Urinary bladder (tissue), 4 donors: ENCODE measurements at places on chromosomes 4 and X. TPM values are rescaled to one million over a fixed set of nuclear protein-coding genes. Genes with fewer than 3 reads are reported as not detected.

DNA sequence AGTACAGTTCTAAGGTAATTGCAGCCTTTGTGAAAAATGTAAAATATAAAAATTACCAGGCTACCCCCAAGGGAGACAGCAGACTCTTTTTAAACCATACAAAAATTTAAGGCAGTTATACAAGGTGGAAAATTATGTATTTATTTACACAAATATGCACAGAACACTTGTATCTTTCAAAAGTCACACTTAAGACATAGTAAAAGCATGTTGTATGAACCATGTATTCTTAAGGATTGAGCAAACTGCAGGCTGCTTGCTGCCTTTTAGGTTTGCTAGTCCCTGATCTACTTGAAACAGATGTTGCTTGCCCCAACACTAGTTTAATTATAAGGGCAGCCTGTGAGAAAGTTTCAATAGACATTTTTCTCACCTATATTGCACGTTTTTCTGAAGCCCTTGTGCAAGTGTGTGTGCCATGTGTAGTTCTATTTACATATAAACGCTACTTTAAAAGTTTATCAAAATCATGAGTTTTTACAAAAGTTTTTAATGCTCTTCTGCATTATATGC is 72.8 kb downstream of the PRSS12 start:
- DNase-seq, result no peak

- DNase-seq, result no peak
Measured at GRCh38 chrX:23822841-23823240, 39.9 kb downstream of the SAT1 start.

- DNase-seq, result no peak
Measured at GRCh38 chr4:40121515-40121914, 64.9 kb downstream of the N4BP2 start.

DNA sequence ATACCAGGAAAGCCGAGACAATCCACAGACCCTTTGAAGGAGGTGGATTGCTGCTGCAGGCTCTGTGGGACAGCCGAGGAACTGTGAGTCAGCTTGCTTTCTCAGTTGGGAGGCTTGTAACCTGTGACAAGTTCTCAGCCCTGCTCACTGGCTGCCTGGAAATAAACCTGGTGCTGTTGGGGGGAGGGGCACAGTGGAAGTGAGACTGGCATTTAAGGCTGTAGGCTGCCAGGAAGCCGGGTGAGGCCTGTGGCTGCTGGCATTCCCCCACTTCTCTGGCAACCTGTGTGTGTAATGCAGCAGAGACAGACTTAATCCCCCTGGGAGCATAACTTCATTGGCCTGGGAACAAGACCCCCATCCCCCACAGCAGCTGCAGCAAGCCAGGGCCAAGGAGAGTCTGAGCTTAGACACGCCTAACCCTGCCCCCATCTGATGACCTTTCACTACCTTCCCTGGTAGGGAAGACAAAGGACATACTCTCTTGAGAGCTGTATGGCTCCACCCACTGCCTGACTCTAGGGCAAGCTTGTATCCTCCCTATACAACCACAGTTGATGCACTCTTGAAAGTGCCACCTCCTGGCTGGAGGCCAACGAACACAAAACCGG is 64.1 kb downstream of the ALPK1 start:
- DNase-seq, result no peak

DNA sequence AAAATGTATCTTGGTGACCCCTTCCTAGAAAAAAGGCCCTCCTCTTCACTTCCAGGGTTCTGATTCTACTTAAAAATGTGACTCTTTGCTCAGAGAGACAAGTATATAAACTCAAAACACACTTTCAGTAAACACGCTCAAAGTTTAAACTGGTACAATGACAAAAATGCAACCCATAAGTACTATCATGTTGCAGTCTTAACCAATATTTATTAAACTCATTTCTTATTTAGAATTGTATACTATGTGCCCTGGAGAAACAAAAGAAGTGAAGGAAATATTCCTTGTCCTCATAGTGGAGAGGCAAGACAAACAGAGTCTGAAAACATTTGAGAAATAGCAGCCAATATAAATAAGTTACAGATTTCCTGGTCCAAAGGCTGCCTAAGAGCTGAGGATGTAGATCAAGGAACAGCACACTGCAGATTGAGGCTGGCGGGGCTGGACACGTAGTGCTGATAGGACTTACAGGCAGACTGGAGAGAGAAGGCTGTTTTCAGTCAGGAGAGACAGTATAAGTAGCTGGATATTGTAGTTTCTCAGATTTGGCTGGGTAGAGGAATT is 39.1 kb upstream of the ANXA3 start:
- no peak for DNase-seq

- DNase-seq, result no peak
Measured at GRCh38 chr4:125387770-125388169, 73.0 kb downstream of the FAT4 start.

DNA sequence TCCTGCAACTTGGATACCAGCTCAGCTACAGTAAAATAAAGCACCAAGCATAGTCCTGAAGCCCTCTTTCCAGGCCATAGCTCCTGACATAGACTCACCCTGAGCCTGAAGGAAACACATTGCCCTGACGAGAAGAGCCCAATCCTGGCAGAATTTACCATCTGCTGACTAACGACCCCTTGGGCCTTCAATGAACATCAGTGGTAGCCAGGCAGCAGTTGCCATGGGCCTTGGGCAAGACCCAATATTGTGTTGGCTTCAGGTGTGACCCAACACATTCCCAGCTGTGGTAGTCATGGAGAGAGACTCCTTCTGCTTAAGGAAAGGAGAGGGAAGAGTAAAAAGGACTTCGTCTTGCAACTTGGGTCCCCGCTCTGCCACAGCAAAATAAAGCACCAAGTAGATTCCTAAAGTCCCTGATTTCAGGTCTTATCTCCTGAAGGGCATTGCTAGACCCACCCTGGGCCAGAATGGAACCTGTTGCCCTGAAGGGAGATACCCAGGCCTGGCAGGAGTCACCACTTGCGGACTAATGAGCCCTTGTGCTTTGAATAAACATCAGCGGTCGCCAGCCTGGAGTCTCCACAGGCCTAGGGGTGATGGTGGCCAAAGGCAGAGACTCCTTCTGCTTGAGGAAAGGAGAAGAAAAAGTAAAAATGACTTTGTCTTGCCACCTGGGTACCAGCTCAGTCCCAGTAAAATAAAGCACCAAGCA is 902.6 kb downstream of the C4orf33 start:
- DNase-seq, result no peak

- DNase-seq, result no peak
Measured at GRCh38 chr4:92047209-92047875, 256.4 kb upstream of the GRID2 start.

DMD gene
- 257 TPM for total RNA-seq

MGARP gene
- 1.1 TPM for total RNA-seq

GRCh38 chrX:64805683-64806082 is 170.6 kb downstream of the ZC4H2 start:
- DNase-seq, result no peak

DNA sequence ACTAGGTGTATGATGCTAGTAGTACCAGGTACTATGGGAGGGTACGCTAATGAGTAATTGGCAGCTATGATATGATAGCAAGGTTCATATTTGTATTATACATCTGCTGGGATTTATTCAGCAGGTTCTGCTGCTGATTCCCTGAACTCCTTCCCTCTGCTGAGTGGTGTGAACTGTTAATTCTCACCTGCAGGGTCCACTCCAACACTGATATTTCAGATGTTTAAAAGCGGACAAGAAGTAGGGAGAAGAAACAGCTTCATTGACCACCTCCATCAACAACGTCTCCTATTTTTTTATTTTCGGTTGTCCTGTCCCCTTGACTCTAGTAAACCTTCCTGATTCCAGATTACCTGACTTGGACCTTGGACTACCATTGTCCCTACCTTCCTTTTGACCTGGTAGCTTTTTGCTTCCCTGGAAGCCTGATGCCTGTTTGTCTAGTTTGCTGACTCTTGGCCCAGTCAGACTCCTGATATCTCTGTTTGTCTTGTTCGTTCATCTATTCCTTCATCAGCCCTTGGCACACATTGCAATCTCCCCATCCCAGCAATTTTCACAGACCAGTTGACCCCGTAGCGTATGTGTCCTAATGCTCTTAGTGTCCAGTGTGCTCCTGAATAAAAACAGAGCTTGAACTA is 34.0 kb upstream of the RNF128 start:
- DNase-seq, result no peak

GRCh38 chr4:74873545-74874301 is 59.2 kb upstream of the PARM1 start:
- no peak for DNase-seq

DNA sequence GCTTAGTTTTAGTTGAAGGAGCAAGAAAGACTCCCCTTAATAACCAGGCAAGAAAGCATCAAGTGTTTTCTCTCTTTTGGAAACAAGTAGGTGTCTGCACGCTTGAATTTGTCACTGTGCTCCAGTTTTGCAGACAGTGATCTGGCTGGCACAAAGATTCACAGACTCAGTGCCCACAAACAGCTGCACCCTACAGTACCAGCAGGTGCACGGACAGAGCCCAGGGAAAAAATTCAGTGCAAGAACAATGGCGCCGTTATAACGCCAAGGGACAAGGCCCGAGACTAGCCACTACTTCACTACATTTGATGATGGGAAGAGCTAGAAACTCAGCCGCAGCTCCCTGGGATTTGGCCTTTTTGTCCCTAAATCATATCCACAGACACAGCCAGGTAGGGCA is 56.0 kb downstream of the ZNF827 start:
- DNase-seq, result no peak

EFHC2 gene
- total RNA-seq, result 6.1 TPM

RS1 gene
- total RNA-seq, result not detected

DNA sequence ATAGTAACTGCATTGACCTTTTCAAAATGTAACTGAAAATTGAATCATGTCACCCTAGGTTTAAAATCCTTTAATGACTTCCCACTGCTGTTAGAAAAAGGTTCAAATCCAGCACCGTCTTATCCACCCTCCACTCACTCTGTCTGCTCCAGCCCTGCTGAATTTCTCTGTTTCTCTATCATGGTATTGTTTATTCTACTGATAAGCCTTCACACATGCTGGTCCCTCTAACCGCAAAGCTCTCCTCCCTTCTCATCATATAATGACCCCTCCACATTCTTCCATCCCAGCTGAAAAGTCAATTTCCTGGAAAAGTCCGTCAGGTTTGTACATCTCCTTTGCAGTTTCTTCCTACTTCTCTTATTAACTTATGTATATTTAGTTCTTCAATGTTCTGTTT is 389.2 kb upstream of the F9 start:
- DNase-seq, result no peak

GRCh38 chr4:40897557-40898203 is 147.9 kb downstream of the NSUN7 start:
- DNase-seq, result no peak

GRCh38 chrX:112867570-112867969 is 26.9 kb upstream of the AMOT start:
- DNase-seq, result no peak

NUP54 gene
- 94.5 TPM for total RNA-seq

GRCh38 chrX:11756354-11757318 is 1.4 kb upstream of the MSL3 start:
- DNase-seq, result no peak

DNA sequence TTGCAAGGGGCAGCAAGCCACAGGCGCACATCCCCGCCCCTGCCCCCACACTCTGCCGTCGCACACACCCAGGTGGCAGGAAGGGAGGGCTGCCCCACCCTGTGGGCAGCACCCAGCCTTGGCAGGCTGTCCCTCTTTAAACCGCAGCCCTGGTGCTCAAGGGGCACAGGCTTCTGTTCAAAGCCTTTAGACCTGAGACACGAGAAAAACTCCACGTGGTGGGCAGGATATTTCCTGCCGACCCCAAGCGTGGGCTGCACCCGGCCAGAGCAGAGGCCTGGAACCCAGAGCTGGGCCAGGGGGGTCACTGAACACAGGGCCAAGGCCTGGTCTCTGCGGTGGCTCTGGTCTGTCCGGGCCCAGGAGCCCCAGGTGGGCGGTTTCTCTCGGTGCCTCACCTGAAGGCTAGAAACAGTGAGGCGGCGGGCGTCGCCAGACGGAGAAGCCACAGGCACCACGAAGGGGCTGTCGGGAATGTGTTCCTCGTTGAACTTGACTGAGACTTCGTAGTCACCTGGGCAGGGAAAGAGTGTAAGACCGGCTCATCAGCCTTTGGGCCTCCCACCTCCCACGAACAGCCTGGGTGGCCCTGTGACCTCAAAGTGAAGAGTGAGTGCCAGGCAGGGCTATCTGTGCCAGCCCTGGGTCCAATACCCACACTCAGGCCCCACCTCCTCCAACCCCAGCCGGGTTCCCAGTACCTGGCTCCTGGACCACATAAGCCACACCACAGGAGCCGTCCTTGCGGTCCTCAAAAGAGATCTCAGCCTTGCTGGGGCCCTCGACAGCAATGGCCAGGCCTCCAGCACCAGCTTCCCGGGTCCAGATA is 23.0 kb downstream of the FLNA start:
- no peak for DNase-seq

PWWP3B gene
- total RNA-seq, result 4.4 TPM
